ENCODE measurements at places on chromosomes 1 and 21.

DNA sequence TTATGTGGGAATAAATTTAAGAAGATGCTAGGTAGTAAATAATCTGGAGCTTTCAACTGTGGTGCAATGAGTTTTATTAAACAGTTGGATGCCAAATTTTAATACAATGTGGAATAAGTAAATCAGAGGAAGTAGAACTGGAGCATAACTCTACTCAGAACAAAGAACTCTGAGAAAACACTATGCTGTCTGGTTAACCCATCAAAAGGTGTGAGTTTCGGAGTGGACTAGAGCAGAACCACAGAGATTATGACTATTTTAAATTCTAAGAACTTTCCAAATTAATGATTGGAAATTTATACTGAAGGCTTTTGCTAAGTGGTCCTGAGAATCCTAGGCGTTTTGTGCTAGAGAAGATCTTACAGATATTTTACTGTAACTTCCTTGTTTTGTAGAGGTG is 132.2 kb downstream of the NTMT2 start:
- DNase-seq = no peak

DNA sequence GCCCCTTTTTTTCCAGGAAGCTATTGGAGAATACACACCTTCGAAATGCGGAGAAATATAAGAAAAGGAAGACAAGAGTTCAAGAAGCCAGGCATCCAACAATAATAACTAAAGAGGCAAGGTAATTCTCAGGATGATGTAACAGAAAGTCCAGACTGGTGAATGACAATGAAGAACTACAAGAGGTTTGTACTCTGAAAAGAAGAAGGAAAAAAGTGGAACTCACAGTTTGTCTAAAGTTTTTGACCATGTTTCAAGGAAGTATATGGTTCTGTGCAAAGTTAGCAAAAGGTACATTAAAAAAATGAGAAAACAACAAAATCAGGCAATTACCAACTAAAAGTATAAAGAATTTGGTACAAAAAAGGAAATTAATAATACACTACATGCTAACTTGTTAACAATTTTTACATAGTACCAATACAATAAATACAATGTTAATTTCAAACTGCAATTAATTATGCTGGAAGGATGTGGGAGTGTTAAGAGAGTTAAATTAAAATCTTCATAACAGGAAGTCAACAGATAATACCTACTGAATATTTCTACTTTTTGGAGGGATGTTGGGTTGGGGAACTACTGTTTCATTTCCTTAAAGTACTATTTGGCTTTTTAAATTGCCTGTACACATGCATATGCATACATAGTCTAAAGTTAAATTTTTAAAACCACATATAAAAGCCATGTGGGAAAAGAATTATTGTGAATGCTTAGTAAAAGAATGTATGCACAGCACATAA is 12.9 kb upstream of the CD55 start:
- DNase-seq = no peak

GRCh38 chr1:40245686-40246085 is 2.1 kb upstream of the TMCO2 start:
- no peak for DNase-seq

DNA sequence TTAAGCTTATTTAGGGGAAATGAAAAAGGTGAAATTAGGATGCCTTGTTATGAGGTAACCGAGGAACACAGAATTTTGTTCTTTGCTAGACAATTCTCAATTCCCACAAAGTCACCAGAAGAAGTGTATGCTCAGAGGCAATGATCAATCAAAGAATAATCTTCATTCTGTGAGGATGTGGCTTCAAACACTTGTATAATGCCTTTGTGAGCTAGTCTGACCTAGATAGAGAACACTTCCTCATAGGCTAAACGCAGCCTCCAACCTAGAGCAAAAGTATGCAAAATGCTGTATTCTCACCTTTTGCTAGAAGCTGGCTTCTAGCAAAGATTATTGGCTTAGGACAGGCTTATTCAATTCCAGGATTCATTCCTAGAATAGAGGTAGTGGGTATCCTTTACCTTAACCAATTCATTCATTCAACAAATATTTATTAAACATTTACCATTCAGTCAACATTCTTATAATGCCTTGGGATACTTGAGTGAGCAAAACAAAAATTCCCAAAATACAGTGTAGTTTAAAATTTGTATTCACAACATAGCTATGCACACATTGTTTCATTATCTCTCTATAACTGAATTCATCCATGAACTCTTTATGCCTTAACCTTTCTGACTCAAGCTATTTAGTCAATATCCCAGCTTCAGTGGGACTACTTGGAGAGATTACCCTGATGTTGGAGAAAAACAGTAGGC is 530.2 kb downstream of the PTPRC start:
- no peak for DNase-seq

- no peak for DNase-seq
Observed at GRCh38 chr1:240621249-240621648, 9.3 kb upstream of the GREM2 start.

GRCh38 chr1:170262276-170262939 is 116.6 kb downstream of the NTMT2 start:
- no peak for DNase-seq

DNA sequence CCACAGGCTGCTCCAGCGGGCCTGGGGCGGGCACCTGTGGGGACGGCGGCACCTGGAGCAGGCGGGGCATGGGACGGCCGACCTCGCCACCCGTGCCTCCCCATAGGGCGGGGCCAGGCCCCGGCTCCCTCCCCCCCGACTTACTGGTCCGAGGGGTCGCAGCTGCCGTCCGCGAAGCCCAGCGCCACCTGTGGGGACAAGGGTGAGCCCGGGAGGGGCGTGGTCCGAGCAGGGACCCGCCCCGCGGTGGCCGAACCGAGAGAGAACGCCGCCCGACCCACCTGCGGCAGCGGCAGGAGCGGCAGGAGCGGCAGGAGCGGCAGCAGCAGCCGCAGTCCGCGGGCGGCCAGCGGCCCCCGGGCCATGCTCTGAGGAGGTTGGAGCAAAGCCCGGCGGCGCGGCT is at the start of gene TMEM52:
Gene TMEM52, minus strand, starts transcription at position 379 of the 403 bp plus-strand sequence. Its CDS starts 14 bp downstream, at position 365.
- DNase-seq = no peak

- no peak for DNase-seq
Observed at GRCh38 chr1:17582124-17582774, 42.8 kb downstream of the ARHGEF10L start.

DNA sequence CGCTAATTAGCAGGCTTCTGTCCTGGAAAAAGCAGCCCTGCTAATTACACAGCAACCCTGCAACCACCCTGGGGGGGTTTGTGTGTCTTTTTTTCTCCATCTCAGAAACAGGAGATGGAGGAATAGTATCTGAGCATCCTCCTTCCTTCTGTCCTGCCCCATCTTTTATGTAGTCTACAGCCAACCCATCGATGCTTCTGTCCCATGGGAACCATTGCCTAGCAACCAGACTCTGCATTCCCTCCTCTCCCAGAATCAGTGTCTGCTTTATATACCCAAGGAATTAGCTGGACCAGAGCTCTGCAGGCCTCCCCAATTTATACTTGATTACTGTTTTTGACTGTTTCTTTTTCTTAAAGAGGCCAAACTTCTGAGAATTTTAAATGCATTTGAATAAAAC is 35.1 kb downstream of the LRRC38 start:
- no peak for DNase-seq
